Nucleus accumbens (tissue), 56 donors: ENCODE measurements at places on chromosomes 2 and 18.

GRCh38 chr2:46493241-46493970 lies 14.0 kb downstream of the TMEM247 start:
- no peak for DNase-seq

- no peak for DNase-seq
Measured at GRCh38 chr2:187213798-187214197, 234.3 kb downstream of the CALCRL start.

- no peak for DNase-seq
Measured at GRCh38 chr2:210267698-210268097, 42.5 kb upstream of the ACADL start.

DNA sequence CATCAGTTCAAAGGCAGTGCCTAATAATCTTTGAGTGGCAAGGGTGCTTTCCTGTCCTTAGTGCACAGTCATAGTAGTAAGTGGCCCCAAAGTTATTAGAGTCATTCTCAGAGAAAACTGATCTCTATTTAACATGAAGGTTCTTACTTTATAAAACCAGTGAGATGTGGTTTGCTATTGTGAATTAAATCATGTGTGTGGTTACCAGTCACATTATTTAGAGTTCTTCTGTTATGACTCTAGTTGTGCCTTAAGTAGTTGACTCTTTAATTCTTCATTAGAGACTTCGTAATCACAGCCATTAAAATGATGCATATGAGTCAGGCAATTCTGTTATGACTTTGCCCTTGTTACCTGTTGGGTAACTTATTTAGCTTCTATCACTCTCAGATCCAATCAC lies 1392.9 kb upstream of the ACVR2A start:
- no peak for DNase-seq

DNA sequence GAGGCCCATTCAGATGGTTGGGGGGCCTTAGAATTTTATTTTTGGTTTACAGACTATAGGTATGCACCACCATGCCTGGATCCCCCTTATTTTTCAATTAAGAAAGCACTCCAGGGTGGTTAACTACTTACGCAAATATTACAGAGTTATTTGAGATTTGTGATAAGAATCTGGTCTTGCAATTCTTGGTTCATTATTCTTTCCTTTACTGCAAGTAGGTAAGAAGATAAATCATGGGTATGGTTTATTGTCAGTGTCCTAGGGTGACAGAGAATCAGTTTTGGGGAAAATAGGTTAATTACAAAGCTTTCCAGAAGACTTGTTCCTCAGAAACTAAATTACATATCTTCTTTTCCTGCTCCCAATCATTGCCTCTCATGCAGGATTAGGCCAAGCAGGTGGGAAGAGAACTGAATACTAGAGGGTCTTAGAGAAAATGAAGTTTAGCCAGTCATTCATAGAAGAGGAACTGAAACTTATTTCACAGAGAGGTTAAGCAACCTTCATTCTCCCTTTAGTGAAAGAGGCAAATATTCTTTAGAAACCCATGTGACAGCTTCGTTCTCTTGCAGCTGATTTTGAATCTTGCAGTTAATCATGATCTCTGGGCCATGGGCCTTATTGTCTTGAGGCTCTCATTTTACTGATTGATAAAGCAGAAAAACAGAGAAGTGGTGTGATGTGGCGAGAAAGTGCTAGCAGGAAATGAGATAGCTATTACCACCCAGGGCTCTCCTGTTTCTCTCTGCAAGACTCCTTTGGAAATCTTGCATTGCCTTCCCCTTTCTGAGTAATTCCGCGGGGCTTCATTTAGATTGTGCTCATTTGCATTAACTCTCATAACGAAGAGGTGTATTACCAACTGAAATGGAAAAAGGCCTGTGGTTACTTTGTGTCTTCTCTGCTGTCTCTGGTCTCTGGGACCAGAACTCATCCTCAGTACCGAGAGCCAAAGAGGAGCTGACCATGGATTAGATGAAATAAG lies 44.8 kb upstream of the ARHGAP25 start:
- DNase-seq = no peak

- DNase-seq = no peak
Measured at GRCh38 chr2:173424886-173425285, 70.2 kb downstream of the CDCA7 start.
